Stimulated activated CD8-positive, alpha-beta memory T cell treated with anti-CD3 and anti-CD28 coated beads, Interleukin-15, amount 100 ng/mL, for 1 hour (primary cell): ENCODE measurements at places on chromosomes 1 and 21.

GRCh38 chr1:33122483-33123178, 41.7 kb downstream of the AZIN2 start:
- no peak for DNase-seq

DNA sequence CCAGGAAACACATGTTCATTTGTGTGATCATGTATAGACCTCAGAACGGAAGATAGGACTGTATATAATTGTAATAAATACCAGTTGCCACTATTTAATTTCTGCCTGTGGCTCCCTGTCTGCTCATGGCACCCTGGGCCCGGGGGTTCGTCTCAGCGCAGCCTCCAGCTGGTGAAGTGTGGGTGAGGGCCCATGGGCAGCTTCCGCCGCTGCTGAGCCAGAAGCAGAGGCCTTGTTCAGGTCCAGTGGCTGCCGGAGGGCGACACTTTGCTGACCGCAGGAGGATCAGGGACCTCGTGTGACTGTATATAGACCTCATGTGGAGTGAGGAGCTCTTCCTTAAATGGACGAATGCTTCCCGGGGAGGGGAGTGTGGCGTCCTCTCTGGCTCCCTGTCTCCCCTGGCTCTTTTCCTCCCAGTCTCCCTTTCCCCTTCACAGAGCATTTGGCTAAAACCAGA, 155.9 kb downstream of the PEX14 start:
- no peak for DNase-seq

DNA sequence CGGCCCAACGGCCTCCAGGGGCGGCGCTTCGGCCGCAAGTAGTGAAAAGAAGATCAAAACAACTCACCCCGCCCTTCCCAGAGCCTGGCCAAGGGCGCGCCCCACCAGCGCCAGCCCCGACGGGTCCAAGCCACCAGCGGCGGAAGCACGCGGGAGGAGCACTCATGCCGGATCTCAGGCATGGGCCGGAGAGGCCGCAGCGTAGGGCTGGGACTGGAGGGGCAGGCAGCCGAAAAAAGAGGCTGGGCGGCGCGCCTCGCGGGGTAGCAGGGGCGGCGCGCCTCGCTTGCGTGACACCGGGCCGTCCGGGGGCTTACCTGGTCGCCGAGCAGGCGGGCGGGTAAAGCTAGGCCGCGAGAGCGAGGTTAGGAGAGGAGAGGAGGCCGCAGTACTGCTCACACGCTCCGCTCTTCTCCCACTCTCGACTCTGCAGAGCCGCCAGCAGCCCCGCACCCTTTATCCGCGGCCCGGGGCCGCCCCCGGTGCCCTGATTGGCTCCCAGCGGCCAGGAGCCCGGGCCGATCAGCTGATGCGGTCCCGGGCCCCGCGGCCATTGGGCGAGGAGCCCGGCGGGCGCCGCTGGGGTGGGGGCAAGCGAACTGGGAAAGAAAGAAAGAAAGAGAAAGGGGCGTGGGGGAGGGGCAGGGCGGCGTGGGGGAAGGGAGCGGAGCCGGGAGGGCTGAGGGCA, at the start of gene GLUL:
Gene GLUL, minus strand, starts transcription at position 429 of the 688 bp plus-strand sequence. CDS start 3,053 bp downstream, outside the sequence.
- peak; percentile 11 for DNase-seq

GRCh38 chr1:116692879-116693278, 25.3 kb upstream of the IGSF3 start:
- no peak for DNase-seq
